Osteoblast (primary cell): ENCODE measurements at places on chromosomes 2 and 18. TPM values are rescaled to one million over a fixed set of nuclear protein-coding genes. Genes with fewer than 3 reads are reported as not detected.

DNA sequence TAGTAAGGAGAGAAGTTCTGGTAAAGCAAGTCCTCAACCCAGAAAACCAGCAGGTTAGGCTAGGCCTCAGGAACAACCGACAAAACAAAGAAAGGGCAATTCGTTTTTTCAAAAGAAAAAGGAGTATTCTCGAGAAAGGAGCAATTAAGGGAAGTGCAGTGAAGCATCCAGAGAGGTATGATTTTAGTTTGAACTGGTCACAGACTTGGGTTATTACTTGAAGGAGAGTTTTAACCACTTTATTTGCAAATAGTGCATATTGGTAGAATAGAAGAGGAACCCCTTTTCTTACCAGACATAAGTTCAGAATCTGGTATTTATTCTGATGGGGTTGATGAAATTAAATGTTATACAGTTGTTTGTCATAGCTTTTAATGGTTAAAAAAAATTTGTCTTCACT lies 110.0 kb upstream of the GCFC2 start:
- no peak for DNase-seq

- DNase-seq, result no peak
These were observed 591.3 kb upstream of the ZNF804A start for GRCh38 chr2:184006998-184007397.

DNA sequence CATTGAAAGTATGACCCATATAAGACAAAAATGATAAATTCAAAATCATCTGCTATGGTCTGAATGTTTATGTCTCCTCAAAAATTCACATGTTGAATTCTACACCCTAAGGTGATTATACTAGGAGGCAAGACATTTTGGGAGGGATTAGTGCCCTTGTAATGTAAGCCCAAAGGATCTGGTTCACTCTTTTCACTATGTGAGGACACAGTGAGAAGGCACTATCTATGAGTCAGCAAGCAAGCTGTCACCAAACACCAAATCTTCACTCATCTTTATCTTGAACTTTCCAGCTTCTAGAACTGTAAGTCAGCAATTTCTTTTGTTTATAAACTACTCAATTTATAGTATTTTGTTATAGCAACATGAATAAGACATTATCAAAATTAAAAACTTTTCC lies 284.7 kb upstream of the ZC3H15 start:
- no peak for DNase-seq

GRCh38 chr2:32355976-32356680 lies 695 bp upstream of the BIRC6 start:
- no peak for DNase-seq

DNA sequence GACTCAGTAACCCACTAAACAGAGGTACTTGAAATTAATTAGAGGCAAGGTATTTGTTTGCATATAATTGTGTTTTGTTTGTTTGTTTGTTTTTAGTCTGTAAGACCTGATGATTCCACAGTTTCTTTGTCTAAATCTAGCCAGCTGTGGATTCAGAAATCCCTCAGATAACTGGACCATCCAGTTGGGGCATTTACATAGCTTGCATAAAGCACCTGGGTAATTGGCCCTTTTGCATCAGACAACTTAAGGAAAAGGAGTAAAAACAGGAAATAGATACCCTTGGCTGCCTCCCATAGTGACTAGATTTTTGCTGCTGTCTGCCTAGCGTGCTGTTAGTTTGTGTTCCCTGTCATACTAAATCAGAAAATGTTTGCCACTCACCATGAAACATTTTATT lies 46.6 kb upstream of the XIRP2 start:
- no peak for DNase-seq

DNA sequence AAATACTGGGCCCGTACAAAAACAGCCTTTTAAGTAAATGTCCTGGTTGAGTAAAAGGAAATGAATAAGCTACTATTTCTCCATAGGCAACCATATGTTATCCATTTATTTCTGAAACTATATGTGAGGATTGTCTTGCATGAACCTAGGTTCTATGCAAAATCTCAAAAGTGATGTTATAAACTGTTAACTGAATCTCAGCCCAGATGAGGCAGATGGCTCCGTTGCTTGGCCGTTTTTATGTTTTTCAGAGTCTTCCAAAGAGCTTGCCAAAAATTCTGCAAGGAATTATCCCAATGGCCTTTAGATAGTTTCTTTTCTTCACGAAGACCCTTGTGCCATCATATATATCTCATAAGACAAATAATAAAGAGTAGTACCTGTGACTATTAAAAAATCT lies 1669.5 kb upstream of the DDX18 start:
- no peak for DNase-seq

ANKRD53 gene
- 0.88 and 1.1 TPM in 2 replicates for total RNA-seq

ZAP70 gene
- under 0.01 TPM in 2 replicates for total RNA-seq

TMEM37 gene
- 1.1 and 1.2 TPM in 2 replicates for total RNA-seq

IL36G gene
- not detected in 2 replicates for total RNA-seq

SIX2 gene
- 14.8 and 15.9 TPM in 2 replicates for total RNA-seq

NYAP2 gene
- under 0.01 TPM in 1 of 2 replicates, not detected in the other for total RNA-seq

ONECUT2 gene
- under 0.01 TPM in 1 of 2 replicates, not detected in the other for total RNA-seq

NT5DC4 gene
- not detected in 2 replicates for total RNA-seq
